ENCODE measurements at places on chromosomes 1 and 21.

DNA sequence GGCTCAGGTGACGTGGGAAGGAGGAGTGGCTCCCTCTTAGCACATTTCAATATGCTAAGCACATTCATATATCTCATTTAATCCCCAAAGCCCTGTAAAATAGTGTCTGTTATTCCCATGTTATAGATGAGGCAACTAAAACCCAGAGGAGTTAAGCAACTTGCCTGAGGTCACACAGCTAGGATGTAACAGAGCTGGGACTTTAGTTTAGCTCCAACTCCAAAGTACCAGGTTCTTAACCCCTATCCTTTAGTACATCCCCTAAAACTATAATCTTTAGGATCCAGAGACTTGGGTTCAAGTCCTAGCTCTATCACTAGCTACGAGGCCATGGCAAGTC is 48.5 kb downstream of the LGR6 start:
- DNase-seq, result no peak

- no peak for DNase-seq
Measured at GRCh38 chr1:105260001-105260400, 1510.3 kb downstream of the AMY1C start.

GRCh38 chr1:180863158-180863775 is 49.4 kb upstream of the KIAA1614 start:
- no peak for DNase-seq

GRCh38 chr1:114079596-114080190 is 74.0 kb downstream of the SYT6 start:
- no peak for DNase-seq

GRCh38 chr1:223886516-223886921 is 40.8 kb upstream of the TP53BP2 start:
- DNase-seq, result no peak

GRCh38 chr1:34319218-34319617 is 142.5 kb downstream of the C1orf94 start:
- DNase-seq, result no peak

GRCh38 chr1:204503122-204503912 is 8.7 kb upstream of the PIK3C2B start:
- DNase-seq, result no peak

DNA sequence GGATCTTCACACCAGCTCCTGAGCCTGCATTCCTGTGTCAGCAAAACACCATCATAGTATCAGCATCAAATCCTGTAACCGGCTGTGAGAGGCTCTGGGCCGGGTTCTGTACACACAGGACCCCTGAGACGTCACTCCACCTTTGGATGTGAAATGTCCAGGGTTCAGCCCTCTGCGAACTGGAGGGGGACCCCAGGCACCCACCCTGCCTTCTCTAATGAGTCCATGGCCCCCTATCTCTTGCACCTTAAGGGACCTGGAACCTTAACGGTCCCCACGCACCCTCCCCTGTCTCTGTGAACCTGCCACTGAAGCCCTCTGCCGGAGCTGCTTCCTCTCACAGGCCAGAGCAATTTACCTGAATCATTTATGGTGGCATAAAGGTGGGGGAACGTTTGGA is 257.8 kb downstream of the NPHP4 start:
- DNase-seq, result no peak

DNA sequence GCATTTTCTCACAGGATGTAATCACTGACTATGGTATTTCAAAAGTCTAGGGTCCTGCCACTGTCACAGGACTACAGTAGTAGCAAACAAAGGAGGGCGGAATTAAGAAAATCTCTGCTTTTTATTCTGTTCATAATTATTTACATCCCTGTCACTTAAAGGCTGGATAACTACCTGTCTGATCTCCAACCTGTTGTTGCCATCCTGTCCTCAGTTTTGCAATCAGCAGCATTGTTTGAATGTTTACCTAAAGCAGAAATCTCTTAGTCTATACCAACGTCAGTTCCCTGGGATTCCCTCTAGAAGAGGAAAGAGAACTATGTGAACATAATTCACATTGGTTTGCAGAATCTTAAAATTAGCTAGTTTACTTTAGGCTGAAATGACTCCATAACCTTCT is 218.5 kb downstream of the PBX1 start:
- no peak for DNase-seq
